Naive thymus-derived CD4-positive, alpha-beta T cell (primary cell): ENCODE measurements at places on chromosomes 6 and 20. TPM values are rescaled to one million over a fixed set of nuclear protein-coding genes. Genes with fewer than 3 reads are reported as not detected.

The CST2 gene
- total RNA-seq, result not detected

DNA sequence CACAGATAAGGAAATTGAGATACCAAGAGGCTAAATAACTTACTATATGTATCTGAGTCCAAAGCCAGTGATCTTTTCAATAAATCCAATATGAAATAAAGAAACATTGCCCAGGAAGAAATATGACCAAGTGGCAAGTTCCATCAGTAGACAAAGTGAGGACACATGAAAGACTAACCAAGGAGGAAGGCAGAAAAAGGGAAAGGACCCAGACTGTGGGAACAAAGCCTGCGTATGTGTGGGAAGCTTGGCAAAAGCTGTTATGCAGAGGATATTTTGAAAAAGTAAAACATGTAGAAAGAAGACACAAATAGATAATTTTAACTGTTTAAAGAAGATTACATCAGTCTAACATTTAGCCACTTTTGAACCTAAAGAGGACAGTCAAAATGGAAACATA is 264.4 kb upstream of the PRDM1 start:
- H3K4me1 ChIP-seq, result no peaks in the 10 kb centered on the region
- H3K36me3 ChIP-seq, result no peaks in the 10 kb centered on the region
- no peak for DNase-seq

DNA sequence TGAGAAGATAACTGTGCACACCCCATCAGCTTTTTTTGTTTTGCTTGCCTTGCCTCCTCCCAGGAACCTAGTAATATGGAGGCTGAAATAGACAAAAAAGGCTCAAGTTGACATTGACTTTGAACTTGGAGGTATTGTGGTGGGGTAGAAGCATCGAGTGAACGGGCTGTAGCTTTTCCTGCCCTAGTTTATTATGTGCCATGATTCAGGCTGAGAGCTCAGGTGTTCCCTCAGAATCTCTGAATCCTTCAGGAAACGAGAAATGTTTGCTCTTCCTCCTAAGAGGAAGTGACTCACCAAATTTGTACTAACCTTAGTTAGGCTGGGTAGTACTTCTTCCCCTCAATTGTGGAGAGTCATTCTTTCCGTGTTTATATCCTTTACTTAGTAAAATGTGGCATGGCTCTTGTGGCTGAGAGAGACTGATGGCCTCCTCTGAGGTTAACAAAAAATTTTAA is 98.8 kb downstream of the SASH1 start:
- H3K4me1 ChIP-seq, result no peaks in the 10 kb centered on the region
- H3K36me3 ChIP-seq, result no peaks in the 10 kb centered on the region
- H3K27me3 ChIP-seq, result no peaks in the 10 kb centered on the region
- H3K27ac ChIP-seq, result no peak overlapping the region

The SCRT2 gene
- not detected for total RNA-seq

GRCh38 chr6:11810039-11810541 is 31.5 kb upstream of the ADTRP start:
- no peaks in the 10 kb centered on the region for H3K27me3 ChIP-seq
- H3K27ac ChIP-seq, result no peak overlapping the region
- H3K4me1 ChIP-seq, result peaks cover 6% of the 10 kb centered on the region
- DNase-seq, result no peak
- H3K4me3 ChIP-seq, result no peak overlapping the region
- H3K36me3 ChIP-seq, result no peaks in the 10 kb centered on the region

GRCh38 chr6:142045380-142046278 is 87.1 kb upstream of the GJE1 start:
- H3K27ac ChIP-seq, result no peak overlapping the region
- no peak for DNase-seq
- no peaks in the 10 kb centered on the region for H3K36me3 ChIP-seq
- H3K4me3 ChIP-seq, result no peak overlapping the region
- H3K27me3 ChIP-seq, result no peaks in the 10 kb centered on the region

DNA sequence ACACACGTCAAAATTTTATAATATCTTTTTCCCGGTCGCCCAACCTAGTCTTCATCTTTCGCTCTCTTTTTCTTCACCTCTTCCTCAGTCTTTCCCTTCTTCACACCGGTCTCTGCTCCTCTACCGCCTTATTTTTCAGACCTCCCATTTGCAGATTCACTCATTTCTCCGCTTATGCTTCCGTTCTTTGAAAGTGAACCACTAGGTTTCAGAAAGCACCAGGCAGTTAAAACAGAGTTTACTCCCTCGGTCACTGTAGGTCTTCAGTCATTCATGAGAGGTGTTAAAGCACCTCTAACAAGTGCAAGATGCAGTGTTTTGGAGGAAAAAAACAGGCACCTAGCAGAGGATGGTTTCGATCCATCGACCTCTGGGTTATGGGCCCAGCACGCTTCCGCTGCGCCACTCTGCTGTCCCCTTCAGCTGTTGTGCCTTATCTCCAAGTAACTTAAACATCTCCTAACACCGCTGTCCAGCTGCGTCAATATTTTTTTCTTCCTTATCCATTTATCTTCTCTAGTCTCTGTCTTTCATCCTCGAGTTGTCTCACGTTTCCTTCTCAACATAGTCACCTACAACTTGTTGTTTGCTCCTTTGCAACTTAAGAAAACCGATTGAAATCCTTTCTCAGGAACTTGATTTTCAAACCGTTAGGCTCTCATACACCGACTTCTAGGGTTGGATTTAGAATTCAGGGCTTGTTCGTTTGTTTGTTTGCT is 119.7 kb upstream of the ZNF184 start:
- no peak for DNase-seq
- no peak overlapping the region for H3K27ac ChIP-seq
- H3K27me3 ChIP-seq, result peaks cover 29% of the 10 kb centered on the region
- H3K36me3 ChIP-seq, result no peaks in the 10 kb centered on the region

GRCh38 chr6:12010635-12011275 is 1.4 kb upstream of the HIVEP1 start:
- H3K4me1 ChIP-seq, result peaks cover 26% of the 10 kb centered on the region
- peak; percentile 49 for DNase-seq
- no peaks in the 10 kb centered on the region for H3K27me3 ChIP-seq
- no peaks in the 10 kb centered on the region for H3K36me3 ChIP-seq

The GSTA3 gene
- total RNA-seq, result not detected in 2 replicates

DNA sequence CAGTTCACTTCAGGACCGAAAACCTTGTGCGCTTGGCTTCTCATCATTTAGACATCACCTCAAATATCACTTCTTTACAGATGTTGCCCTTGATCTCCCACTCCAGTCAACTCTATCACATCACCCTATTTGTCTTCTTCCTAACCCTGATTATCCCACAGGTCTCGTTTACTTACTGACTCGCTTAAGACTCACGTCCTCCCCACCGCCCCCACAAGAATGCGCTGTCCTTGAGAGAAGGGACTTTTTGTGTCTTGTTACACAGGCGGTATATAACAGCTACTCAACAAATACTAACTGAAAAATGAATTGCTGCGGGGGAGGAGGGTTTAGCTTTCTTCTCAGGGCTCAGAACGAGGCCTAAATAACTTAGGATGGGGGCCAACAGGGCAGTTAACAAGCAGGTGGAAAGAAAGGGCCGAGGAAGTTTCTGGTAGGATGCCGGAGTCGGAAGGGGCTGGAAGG is 527 bp downstream of the TOMM34 start:
- H3K27me3 ChIP-seq, result no peaks in the 10 kb centered on the region
- H3K27ac ChIP-seq, result peak overlapping the region; percentile 75
- peak overlapping the region; percentile 71 for H3K4me3 ChIP-seq
- peaks cover 21% of the 10 kb centered on the region for H3K4me1 ChIP-seq
- DNase-seq, result peak; percentile 48

- no peak overlapping the region for H3K27ac ChIP-seq
- no peaks in the 10 kb centered on the region for H3K36me3 ChIP-seq
- no peak overlapping the region for H3K4me3 ChIP-seq
- H3K27me3 ChIP-seq, result no peaks in the 10 kb centered on the region
- H3K4me1 ChIP-seq, result no peaks in the 10 kb centered on the region
These were observed 14.8 kb downstream of the KIAA1755 start for GRCh38 chr20:38245753-38246152.

DNA sequence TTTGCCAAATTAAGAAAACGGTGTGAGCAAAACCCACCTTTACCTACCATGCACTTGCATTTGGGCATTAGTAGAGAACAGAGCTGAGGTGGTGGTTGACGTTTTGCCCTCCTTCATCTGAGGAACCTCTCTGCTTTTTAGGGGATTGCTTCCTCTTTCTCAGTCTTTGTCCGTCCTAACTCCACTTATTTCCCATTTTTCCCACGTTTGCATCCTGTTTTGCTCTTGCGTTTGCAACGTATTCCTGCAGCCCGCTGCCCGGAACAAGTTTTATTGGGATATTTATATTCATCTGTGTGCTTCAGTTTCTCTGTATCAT is 374 bp upstream of the SERINC1 start:
- peaks cover 28% of the 10 kb centered on the region for H3K4me1 ChIP-seq
- H3K4me3 ChIP-seq, result peak overlapping the region; percentile 87
- no peak for DNase-seq
- peak overlapping the region; percentile 98 for H3K27ac ChIP-seq
- peaks cover 6% of the 10 kb centered on the region for H3K36me3 ChIP-seq
- H3K27me3 ChIP-seq, result no peaks in the 10 kb centered on the region

The RNF144B gene
- 7.1 TPM for total RNA-seq

- no peaks in the 10 kb centered on the region for H3K36me3 ChIP-seq
- H3K4me3 ChIP-seq, result no peak overlapping the region
- no peaks in the 10 kb centered on the region for H3K4me1 ChIP-seq
- H3K27ac ChIP-seq, result no peak overlapping the region
These were observed 1188.1 kb downstream of the EPHA7 start for GRCh38 chr6:92231171-92231701.

GRCh38 chr6:169168302-169168630 is 85.4 kb downstream of the THBS2 start:
- no peak overlapping the region for H3K4me3 ChIP-seq
- no peaks in the 10 kb centered on the region for H3K4me1 ChIP-seq
- no peaks in the 10 kb centered on the region for H3K36me3 ChIP-seq
- H3K27ac ChIP-seq, result no peak overlapping the region

- peaks cover 25% of the 10 kb centered on the region for H3K4me1 ChIP-seq
- H3K4me3 ChIP-seq, result no peak overlapping the region
- DNase-seq, result no peak
- no peak overlapping the region for H3K27ac ChIP-seq
- H3K36me3 ChIP-seq, result no peaks in the 10 kb centered on the region
These were observed 203.8 kb upstream of the LRFN2 start for GRCh38 chr6:40791004-40791403.

DNA sequence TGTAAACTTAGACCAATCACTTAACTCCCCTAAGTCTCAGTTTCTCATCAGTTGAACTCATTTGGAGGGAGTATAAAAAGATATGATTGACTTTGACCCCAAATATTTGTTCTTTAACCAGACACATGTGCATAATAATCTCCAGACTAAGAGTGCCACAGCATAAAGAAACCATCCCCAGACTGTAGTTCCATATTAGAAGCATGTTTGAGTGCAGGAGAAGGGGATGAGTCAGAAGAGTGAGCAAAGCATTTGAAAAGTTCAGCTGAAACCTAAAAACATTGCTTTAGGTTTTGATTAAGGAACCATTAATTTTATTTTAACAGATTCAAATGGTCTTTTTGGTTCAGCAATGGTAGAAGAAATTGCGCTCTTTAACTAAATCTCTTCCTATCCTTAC is 654.8 kb downstream of the UTRN start:
- H3K4me3 ChIP-seq, result no peak overlapping the region
- H3K36me3 ChIP-seq, result no peaks in the 10 kb centered on the region
- no peak overlapping the region for H3K27ac ChIP-seq
- no peaks in the 10 kb centered on the region for H3K4me1 ChIP-seq
- no peaks in the 10 kb centered on the region for H3K27me3 ChIP-seq

GRCh38 chr6:31877125-31877650 is 1.6 kb downstream of the SLC44A4 start:
- DNase-seq, result no peak
- H3K27me3 ChIP-seq, result no peaks in the 10 kb centered on the region
- H3K36me3 ChIP-seq, result peaks cover 28% of the 10 kb centered on the region

GRCh38 chr6:127458222-127458621 is 967 bp downstream of the KIAA0408 start:
- no peaks in the 10 kb centered on the region for H3K4me1 ChIP-seq
- DNase-seq, result no peak
- no peaks in the 10 kb centered on the region for H3K36me3 ChIP-seq
- no peak overlapping the region for H3K27ac ChIP-seq

- DNase-seq, result no peak
- H3K4me1 ChIP-seq, result no peaks in the 10 kb centered on the region
- no peaks in the 10 kb centered on the region for H3K36me3 ChIP-seq
- H3K4me3 ChIP-seq, result no peak overlapping the region
- H3K27me3 ChIP-seq, result no peaks in the 10 kb centered on the region
- no peak overlapping the region for H3K27ac ChIP-seq
These were observed 83.3 kb downstream of the SMPDL3A start for GRCh38 chr6:122872311-122872710.

GRCh38 chr6:64128301-64129024 is 492.9 kb downstream of the PHF3 start:
- no peaks in the 10 kb centered on the region for H3K36me3 ChIP-seq
- no peaks in the 10 kb centered on the region for H3K4me1 ChIP-seq
- no peaks in the 10 kb centered on the region for H3K27me3 ChIP-seq
- no peak overlapping the region for H3K27ac ChIP-seq
- no peak overlapping the region for H3K4me3 ChIP-seq

The PEX3 gene
- total RNA-seq, result 12.7 TPM

The STK4 gene
- 352 TPM for total RNA-seq

DNA sequence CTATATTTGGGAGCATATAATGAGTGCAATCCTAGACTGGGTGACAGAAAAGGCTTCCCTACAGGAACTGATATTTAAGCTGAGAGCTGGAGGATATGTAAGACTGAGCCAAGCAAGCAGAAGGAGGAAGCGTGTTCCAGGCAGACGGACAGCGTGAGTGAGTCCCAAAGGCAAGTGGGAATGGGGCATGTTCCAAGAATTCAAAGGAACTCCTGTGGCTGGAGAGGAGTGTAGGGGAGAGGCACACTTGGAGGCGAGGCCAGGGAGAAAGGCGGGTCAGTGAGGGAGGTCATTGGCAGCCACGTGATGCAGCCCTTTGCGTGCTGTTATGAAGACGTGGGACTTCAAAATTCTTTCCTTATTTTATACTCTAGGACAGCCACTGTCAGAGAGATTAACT is 27.9 kb upstream of the SGK1 start:
- no peak for DNase-seq
- no peak overlapping the region for H3K4me3 ChIP-seq
- no peak overlapping the region for H3K27ac ChIP-seq
- no peaks in the 10 kb centered on the region for H3K27me3 ChIP-seq
- peaks cover under 1% of the 10 kb centered on the region for H3K4me1 ChIP-seq
- no peaks in the 10 kb centered on the region for H3K36me3 ChIP-seq

GRCh38 chr6:56992036-56992435 is 37.1 kb downstream of the BEND6 start:
- H3K4me1 ChIP-seq, result no peaks in the 10 kb centered on the region
- no peak overlapping the region for H3K4me3 ChIP-seq
- no peaks in the 10 kb centered on the region for H3K27me3 ChIP-seq
- H3K36me3 ChIP-seq, result no peaks in the 10 kb centered on the region

GRCh38 chr20:32443386-32443974 is 85.3 kb downstream of the ASXL1 start:
- H3K4me1 ChIP-seq, result no peaks in the 10 kb centered on the region
- H3K4me3 ChIP-seq, result no peak overlapping the region
- no peaks in the 10 kb centered on the region for H3K27me3 ChIP-seq
- peaks cover 5% of the 10 kb centered on the region for H3K36me3 ChIP-seq
- H3K27ac ChIP-seq, result peak overlapping the region; percentile 49
- DNase-seq, result no peak
